ENCODE measurements at places on chromosomes 2 and 18. TPM values are rescaled to one million over a fixed set of nuclear protein-coding genes. Genes with fewer than 3 reads are reported as not detected.
A peak's percentile ranks its signal among the peaks of the same experiment; 100 is the strongest.

- H3K27me3 ChIP-seq: no peaks in the 10 kb centered on the region
- H3K4me3 ChIP-seq: no peak overlapping the region
- no peak for DNase-seq
These were observed 62.6 kb downstream of the DSEL start for GRCh38 chr18:67453901-67454300.

DNA sequence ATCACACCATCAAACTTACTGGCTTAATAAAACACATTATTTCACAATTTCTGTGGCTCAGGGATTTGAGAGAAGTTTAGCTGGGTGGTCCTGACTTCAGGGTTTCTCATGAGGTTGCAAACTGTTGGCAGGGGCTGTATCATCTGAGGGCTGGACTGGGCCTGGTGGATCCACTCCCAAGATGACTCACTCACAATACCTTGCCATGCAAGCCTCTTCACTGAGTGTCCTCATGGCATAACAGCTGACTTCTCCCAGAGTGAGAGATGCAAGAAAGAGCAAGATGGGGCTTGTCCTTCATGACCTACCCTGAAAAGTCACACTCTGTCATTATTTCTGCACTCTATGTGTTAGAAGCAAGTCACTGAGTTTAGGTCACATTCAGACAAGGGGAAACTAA is 73.8 kb downstream of the AQP4 start:
- peaks cover 8% of the 10 kb centered on the region for H3K4me1 ChIP-seq
- H3K27me3 ChIP-seq: no peaks in the 10 kb centered on the region
- H3K36me3 ChIP-seq: no peaks in the 10 kb centered on the region
- H3K4me3 ChIP-seq: no peak overlapping the region
- H3K27ac ChIP-seq: peak overlapping the region; percentile 20

DNA sequence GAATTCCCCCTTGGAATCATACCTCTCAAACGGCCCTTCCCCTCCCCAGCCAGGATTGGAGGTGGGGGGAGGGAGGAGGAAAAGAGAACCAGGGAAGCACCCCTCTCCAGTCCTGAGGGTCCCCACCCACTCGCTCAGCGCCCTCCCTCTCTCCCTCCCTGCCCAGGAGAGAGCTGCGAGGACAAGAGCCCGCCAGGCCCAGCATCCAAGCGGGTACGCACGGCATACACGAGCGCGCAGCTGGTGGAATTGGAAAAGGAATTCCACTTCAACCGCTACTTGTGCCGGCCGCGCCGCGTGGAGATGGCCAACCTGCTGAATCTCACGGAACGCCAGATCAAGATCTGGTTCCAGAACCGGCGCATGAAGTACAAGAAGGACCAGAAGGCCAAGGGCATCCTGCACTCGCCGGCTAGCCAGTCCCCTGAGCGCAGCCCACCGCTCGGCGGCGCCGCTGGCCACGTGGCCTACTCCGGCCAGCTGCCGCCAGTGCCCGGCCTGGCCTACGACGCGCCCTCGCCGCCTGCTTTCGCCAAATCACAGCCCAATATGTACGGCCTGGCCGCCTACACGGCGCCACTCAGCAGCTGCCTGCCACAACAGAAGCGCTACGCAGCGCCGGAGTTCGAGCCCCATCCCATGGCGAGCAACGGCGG is 14.4 kb downstream of the HOXD3 start:
- H3K4me3 ChIP-seq: no peak overlapping the region
- no peaks in the 10 kb centered on the region for H3K27me3 ChIP-seq

- no peaks in the 10 kb centered on the region for H3K27me3 ChIP-seq
- H3K4me1 ChIP-seq: no peaks in the 10 kb centered on the region
- H3K4me3 ChIP-seq: no peak overlapping the region
- no peak for DNase-seq
These were observed 149.0 kb upstream of the EPC2 start for GRCh38 chr2:148495586-148495985.

DNA sequence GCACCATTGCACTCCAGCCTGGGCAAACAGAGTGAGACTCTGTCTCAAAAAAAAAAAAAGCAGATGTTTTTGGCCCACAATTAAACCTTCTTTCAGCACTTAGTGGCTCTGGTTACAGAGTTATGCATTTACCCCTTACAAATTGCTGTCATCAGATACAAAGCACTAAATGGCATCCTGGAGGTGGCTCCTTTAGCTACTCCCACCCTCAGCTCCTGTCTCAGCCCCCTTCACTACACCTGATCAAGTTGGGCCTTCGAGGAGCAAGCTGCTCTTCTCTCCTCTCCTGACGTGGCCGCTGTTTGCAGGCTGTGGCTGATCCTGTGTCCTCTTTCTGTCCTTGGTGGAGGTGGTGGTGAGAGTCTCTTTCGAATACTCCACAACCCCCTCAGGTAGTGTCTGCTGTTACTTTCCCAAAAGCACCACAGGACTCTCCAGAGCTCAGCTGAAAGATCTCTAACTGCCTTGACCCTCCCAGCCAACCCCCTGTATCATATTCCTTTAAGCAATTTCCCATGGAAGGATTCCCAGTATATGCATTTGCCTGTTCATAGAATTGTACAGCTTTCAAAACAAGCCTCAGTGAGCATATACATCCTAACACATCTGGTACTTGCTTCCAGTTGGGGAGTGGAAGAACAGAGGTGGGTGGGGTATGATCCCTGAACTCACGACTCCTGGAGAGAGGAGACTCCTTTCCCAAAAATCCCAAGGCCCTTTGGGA is 285.9 kb downstream of the CLIP4 start:
- H3K4me3 ChIP-seq: no peak overlapping the region
- no peaks in the 10 kb centered on the region for H3K4me1 ChIP-seq
- no peaks in the 10 kb centered on the region for H3K36me3 ChIP-seq
- peaks cover 19% of the 10 kb centered on the region for H3K27me3 ChIP-seq
- no peak overlapping the region for H3K27ac ChIP-seq

DNA sequence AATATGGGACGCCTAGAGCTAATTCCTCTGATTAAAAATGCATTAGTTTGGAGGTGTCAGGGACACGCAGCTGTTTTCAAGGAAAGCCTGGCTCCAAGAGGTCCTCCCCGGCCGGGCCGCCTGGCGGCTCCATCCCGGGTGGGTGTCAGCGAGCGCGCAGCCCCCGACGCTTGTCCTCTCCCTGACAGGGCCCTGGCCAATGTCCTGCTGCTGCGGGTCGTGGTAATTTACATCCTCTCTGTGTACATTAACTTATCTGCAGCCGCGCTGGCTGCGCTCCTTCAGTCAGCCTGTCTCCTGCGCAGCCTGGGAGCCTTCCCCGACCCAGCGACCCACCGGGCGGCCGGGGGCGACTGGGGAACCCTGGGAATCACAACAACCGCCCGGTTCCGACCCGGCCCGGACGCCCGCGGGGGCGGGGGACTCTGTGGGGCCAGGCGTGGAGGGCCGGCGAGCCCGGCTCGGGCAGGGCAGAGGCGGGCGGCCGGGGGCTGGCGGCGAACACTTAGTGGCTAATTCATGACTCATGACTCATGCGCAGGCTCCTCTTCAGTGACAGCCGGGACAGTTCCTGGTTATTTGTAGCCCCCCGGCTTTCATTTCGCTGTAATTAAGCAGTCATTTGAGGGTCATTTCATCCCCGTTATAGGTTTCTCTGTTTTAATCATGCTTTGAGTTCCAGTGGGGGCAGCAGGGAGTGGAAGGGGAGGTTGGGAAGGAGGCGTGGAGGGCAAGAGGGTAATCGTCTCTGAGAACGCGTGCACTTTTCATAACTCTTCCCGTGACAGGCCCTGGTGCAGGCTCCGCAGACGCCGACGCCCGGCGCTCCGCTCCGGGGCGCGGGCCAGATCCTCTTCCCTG is 141.9 kb upstream of the CTAGE1 start:
- peak overlapping the region; percentile 65 for H3K4me3 ChIP-seq
- peaks cover 22% of the 10 kb centered on the region for H3K4me1 ChIP-seq
- H3K27me3 ChIP-seq: no peaks in the 10 kb centered on the region

DNA sequence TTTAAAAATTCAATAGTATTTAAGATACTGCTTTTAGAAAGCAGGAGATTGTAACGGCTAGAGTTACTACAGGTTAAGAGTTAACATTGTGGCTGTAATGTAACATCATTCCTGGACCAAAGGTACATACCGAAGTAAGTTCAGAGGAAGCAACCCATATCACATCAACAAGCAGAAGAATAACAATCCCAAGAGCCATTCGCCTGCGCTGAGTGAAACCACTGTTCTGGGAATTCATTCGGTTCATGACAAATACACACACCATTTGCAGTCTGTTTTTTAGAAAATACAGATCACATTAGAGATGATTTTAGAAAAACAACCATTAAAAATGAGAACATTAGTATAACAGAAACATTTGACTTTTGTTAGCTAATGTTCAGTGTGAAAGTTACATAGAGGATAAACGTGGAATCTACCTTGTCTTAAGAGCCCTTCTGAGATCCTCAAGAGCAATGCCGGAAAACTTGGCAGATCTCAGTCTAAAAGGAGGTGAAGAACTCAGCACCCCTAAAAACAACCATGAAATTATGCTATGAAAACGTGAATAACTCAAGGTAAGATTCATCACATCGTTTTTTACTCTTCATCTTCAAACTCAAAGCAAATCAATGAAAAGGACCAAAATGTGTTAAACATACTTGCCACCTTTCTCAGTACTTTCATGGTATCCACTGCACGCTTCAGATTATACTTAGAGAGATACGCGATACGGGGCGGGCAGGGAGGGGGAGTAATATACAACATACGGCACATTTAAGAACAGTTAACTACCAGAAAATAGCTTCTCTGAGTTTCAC is 1.2 kb downstream of the SLC35F5 start:
- peaks cover 20% of the 10 kb centered on the region for H3K36me3 ChIP-seq
- DNase-seq: peak; percentile 26
- H3K4me3 ChIP-seq: peak overlapping the region; percentile 75
- no peaks in the 10 kb centered on the region for H3K27me3 ChIP-seq

DNA sequence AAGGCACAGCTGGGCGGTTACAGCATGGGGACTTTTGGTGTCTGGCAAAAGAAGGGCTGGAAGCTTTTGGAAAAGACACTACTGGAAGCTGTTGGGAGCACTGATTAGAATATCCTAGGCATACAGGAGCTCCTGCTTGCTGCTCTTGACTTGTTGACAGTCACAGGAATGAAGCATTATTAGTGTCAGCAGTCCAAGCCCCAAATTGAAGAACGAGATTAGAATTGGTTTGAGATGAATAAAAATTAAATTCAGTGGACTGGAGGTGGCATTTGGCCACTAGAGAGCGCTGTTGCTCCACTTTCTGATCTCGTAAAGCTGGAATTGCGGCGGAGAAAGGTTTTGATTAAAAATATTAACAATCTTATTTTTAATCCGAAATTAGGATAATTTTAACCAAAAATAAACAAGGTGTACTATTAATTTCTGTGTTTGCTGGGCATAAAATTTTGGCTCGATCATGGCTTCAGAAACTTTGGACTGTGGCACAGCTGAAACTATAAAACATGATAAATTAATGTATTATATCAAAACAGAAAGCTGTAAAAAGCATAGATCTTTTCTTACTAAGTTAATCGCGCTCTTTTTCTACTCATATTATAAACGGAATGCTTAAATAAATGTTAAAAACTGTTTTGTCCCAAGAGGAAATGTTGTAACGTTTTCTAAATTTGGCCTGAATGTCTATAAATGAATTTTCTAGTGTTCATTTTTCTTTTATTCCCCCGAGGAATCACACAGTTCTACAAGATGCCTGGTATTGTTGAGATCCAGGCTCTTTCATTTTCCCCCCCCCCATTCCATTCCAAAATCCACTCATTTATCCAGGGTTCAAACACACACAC is 2.4 kb upstream of the HOXD8 start:
- H3K4me3 ChIP-seq: no peak overlapping the region
- H3K36me3 ChIP-seq: no peaks in the 10 kb centered on the region
- no peaks in the 10 kb centered on the region for H3K4me1 ChIP-seq
- peaks cover 11% of the 10 kb centered on the region for H3K27me3 ChIP-seq
- peak; percentile 63 for DNase-seq

GRCh38 chr2:119659601-119660342 is 19.2 kb upstream of the TMEM177 start:
- H3K4me3 ChIP-seq: no peak overlapping the region
- H3K4me1 ChIP-seq: no peaks in the 10 kb centered on the region
- no peaks in the 10 kb centered on the region for H3K36me3 ChIP-seq
- no peak overlapping the region for H3K27ac ChIP-seq

DNA sequence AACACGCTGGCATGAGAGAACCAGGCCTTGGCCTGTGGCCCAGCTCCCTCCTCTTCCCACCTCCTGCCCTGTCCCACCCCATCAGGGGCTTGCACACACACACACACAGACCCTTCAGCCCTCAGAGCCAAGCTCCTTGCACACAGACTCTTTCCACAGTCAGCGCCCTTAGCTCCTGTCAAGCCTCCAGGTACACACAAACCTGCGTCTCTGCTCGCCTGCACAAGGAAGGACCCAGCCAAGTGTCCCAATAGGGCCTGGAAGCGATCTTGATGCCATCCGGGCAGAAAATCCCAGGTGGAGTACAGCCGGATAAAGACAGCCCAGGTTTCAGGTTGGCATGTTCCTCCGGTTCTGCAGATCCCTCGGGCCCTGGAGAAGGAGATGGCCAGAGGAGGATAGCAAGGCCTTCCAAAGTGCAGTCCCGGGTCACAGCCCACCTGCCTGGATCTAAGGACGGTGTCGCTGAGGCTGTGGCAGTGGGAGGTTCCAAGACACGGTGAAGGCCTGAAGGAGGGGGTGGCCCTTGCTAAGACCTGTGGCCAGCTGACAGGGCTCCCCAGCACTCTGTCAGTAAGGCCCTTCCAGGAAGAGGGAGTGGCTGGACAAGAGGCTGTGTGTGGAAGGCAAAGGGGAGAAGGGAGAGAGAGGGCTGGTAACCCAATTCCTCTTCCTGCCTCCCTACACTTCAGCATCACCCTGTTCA is 18.5 kb upstream of the STEAP3 start:
- peaks cover 28% of the 10 kb centered on the region for H3K4me1 ChIP-seq
- no peak for DNase-seq
- H3K27ac ChIP-seq: no peak overlapping the region
- no peaks in the 10 kb centered on the region for H3K27me3 ChIP-seq

DNA sequence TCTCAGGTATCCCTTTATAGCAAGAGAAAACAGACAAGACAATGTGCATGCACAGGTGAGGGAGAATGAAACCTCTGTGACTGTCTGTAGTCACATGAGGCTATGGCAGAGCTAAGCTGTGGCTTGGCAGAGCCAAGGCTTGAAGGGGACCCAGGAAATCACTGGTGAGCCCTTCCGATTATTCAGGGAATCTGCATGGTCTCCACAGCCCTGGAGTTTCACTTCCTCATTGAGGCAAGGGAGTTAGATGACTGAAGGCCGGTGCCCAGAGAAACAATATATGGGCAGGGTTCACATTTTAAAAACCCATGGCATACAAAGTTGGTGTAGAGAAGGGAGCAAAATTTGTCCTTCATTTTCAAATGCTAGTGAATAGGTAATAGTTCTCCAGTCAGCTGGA is 144.4 kb upstream of the REV1 start:
- H3K27ac ChIP-seq: no peak overlapping the region
- H3K36me3 ChIP-seq: no peaks in the 10 kb centered on the region
- no peaks in the 10 kb centered on the region for H3K4me1 ChIP-seq

GRCh38 chr2:227406177-227407031 is 18.7 kb upstream of the SCYGR1 start:
- H3K27ac ChIP-seq: peak overlapping the region; percentile 38
- no peaks in the 10 kb centered on the region for H3K36me3 ChIP-seq
- DNase-seq: peak; percentile 98
- H3K4me3 ChIP-seq: peak overlapping the region; percentile 21
- no peaks in the 10 kb centered on the region for H3K27me3 ChIP-seq

Gene INO80C
- total RNA-seq: 32.6 TPM

Gene DUSP11
- total RNA-seq: 45.0 TPM

Gene RNF144A
- 0.47 TPM for total RNA-seq

Gene TCF23
- not detected for total RNA-seq

Gene RHOB
- 28.1 TPM for total RNA-seq

Gene REG3G
- not detected for total RNA-seq
